ENCODE measurements at places on chromosomes 12 and 14. TPM values are rescaled to one million over a fixed set of nuclear protein-coding genes. Genes with fewer than 3 reads are reported as not detected.

TAS2R10 gene
- 0.39 TPM for total RNA-seq

FSCB gene
- not detected for total RNA-seq

LRRIQ1 gene
- 0.23 TPM for total RNA-seq

CMA1 gene
- not detected for total RNA-seq

PSMC6 gene
- 49.0 TPM for total RNA-seq

LMNTD1 gene
- total RNA-seq = not detected

WDHD1 gene
- 0.53 TPM for total RNA-seq

GRCh38 chr12:54024127-54024526 lies 4.1 kb upstream of the HOXC6 start:
- no peak for DNase-seq

GRCh38 chr14:57462551-57462950 lies 31.1 kb downstream of the CCDC198 start:
- no peak for DNase-seq

- peak; percentile 65 for DNase-seq
Observed at GRCh38 chr14:52068615-52069306, at the start of gene NID2. TSS of gene NID2 (minus strand) at chr14:52069059. CDS start at chr14:52068994, 65 bp downstream.

GRCh38 chr12:54526812-54527630 lies 22.4 kb upstream of the PDE1B start:
- DNase-seq = no peak

DNA sequence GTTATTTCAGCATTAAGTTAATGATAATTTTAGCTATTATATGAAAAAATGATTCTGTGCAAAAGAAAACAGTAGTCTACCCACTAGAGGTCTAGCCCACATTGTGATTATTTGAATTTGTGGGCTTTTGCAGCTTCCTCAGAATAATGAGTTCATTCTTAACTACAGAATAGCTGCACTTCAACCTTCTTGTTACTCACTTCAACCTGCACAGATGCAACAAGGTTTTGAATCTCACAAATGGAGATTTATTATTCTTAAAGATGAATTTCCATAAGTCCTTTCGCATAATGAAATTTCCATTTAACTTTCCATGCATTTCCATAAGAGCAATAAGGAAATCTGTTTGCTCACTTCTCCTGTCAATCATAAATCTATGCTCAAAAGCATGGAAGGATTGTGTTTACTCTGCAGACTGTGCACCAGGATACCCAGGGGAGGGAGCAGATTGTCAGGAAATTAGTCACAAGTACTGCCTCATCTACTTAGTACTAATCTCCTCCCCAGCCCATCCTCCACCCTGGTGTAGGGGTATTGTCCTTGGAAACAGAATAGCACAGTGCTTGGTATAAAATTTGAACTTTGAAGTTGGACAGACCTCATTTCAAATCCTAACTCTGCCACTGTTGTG lies 24.1 kb downstream of the PTGER2 start:
- no peak for DNase-seq

GRCh38 chr12:56153678-56154065 lies 1.3 kb downstream of the MYL6B start:
- DNase-seq = no peak

DNA sequence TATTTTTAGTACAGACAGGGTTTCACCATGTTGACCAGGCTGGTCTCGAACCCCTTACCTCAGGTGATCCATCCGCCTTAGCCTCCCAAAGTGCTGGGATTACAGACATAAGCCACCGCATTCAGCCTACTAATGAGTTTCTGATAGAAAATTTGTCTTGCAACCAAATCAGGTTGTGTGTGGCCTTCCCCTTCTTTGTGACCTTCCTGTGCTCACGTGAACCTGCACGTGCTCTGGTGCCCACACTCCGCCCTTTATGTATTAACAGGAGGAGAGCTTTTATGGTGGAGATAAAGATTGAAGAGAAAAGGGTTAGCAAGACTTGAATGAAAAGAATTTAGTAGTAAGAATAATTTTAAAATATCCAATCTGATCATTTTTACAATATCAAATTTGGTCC lies 343.5 kb upstream of the TMEM132C start:
- DNase-seq = no peak

DNA sequence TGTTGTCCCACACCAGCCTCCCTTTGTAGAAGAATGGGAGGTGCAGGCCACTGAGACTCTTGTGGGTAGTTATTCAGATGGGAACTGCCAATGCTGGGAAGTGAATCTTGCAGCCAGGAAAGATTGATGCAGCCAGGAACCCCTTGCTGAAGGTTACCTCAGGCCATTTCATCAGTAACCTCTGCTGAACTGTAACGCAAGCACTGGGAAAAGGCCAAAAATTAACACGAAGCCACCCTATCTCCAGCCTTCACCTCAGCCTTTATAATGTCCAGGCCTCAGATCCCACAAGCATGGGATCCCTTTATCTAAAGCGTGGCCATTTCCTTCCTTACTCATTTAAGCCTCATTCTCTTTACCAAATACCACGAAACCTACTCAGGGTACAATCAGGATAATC lies 211.1 kb downstream of the SPTSSA start:
- peak; percentile 56 for DNase-seq

DNA sequence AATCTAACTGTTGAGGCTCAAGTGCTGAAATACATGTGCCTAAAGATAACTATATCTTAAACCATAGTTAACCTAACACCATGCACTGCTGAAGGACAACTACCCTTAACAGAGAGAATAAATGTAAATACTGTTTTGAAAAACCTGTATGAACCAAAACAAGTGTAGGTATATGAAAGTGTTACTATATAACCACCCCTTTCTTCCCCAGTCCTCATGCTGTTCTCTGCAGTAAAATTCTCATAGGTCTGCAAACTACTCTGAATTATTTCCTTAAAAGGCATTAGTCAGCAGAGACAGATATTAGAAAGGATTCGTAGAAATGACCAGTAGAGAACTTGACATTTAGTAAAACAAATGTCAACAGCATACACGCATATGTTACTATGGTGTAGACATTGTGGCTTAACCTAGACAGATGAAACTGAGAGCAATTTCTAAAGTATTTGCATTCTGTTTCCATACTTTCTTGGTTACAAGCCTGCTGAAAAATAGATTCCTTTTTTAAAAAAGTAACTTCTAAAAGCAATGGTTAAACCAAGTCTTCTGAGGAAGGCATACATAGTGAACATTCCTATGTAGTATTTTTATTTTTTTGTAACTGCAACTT lies 13.9 kb downstream of the CSRP2 start:
- no peak for DNase-seq

DNA sequence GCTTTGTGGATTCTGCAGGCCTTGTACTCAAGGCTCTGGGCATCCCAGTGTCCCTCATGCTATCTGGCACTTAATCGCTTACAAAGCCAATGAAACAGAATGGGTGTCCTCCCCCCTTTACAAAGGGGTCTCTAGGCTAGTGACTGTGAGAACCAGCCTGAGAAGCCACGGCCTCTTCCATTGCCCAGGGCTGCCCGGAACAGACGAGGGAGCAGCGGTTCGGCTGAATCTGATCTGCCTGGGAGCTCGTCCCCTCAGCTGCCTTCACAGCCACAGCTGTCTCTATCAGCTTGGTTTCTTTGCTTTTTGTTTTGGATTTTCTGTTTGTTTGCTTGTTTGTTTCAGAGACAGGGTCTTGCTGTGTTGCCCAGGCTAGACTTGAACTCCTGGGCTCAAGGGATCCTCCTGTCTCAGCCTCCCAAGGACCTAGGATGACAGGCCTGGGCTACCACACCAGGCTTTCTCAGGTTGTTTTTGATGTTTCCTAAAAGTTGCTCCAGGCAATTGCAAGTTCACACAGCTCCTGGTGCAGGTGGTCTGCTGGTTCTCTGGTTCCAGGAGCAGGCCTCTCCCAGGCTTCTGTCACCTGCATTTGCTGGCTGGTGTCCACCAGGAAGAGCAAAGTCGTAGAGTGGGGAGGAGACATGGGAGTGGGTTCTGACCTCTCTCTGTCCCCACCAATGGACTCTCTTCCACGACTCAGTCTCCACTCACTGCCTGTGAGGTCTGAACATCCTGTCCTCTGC lies 10.9 kb upstream of the RIN3 start:
- DNase-seq = no peak

GRCh38 chr12:100123316-100124095 lies 19.2 kb downstream of the BLTP3B start:
- no peak for DNase-seq

GRCh38 chr14:26175658-26176057 lies 422.2 kb downstream of the NOVA1 start:
- no peak for DNase-seq

GRCh38 chr12:117580718-117581062 lies 219.3 kb upstream of the NOS1 start:
- DNase-seq = no peak

GRCh38 chr12:124764451-124764850 lies 99.2 kb downstream of the SCARB1 start:
- DNase-seq = no peak

GRCh38 chr14:88683119-88683518 lies 109.6 kb downstream of the EML5 start:
- DNase-seq = no peak

DNA sequence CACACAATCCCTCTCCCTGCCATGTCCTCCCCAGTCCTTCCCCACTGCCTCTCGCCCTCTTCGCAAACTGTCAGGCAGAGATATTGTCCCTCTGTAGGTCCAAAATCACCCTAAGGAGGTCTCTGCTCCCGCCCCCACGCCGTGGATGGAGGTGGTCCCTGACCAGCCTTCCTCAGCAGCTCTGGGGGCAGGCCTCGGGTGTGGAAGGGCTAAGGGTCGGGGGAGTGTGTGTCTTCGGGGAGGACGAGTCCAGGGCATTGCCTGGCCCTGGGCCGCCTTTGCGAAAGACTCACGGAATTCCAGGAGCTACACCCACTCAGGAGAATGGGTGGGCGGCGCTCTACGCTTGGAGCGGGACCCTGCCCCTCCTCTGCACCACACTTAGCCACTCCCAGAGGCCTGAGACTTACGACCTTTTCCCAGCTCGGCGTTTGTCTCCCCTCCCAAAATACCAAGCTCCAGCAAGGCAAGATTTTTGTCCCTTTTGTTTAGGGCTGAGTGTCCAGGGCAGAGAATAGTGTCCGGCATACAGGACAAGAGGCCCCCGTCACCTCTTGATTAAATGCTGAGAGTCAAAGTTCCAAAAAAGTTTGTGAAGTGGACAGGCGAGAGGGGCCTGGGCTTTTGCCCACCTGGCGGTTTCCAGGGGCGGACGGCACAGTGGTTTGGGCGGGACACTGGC lies 881 bp downstream of the PYGL start:
- DNase-seq = peak; percentile 78

DNA sequence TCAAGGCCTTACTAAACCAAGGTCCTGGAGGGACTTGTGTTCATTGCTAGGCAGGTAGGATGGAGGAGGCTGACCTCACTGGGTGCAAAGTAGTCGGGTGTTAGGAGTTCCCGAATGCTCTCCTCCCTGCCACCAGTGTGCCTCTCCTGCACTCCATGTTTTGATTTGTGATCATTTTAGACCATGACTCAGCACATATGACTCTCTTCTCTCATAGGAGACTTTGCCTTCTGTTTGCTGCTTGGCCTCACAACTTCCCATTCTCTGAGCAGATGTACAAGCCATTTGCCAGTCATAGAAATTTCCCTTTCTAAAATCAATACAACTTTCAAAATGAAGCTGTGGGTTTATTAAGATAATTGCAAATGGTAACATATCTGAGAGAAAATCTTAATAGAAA lies 46.6 kb upstream of the LRIG3 start:
- no peak for DNase-seq

All from right lobe of liver (tissue), 6 donors.